CD4-positive, CD25-positive, alpha-beta regulatory T cell (primary cell): ENCODE measurements at places on chromosomes 7 and 10.

DNA sequence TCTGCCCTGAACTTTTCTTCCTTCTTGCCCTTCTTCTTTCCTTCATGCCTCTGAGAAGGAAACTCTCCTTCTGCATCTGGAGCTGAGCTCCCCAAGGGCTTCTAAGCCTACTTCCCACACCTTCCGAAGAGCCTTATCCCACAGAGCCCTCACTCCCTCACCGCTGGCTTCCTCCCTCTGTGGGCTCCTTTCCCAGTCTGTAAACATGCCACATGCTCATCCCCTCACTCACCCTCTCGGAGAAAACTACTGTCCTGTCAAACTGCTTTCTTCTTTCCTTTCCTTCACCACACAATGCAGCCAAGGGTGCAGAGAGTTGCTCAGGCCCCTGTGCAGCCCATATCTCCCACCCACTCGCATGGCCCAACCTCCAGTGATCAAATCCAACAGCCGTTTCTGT lies 18.1 kb downstream of the ANKRD16 start:
- DNase-seq = no peak

GRCh38 chr10:127405221-127405620 lies 143.9 kb upstream of the NPS start:
- no peak for DNase-seq

DNA sequence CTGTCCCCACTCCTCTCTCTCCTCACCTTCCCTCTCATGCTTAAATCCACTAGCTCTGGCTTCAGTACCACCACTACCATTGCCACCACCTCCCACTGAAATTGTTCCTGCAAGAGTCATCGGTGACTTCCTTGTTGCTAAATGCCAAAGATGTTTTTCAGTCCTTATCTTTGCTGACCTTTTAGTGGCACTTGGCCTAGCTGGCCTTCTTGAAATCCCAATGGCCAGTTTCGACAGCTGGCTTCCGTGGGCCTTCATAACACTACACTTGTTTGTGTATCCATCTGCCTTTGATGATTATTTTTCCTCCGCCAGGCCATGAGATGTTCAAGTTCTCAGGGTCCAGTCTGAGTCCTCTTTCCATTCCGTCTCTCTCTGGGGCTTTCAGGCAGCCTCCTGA lies 118.2 kb upstream of the NANOS1 start:
- DNase-seq = no peak

DNA sequence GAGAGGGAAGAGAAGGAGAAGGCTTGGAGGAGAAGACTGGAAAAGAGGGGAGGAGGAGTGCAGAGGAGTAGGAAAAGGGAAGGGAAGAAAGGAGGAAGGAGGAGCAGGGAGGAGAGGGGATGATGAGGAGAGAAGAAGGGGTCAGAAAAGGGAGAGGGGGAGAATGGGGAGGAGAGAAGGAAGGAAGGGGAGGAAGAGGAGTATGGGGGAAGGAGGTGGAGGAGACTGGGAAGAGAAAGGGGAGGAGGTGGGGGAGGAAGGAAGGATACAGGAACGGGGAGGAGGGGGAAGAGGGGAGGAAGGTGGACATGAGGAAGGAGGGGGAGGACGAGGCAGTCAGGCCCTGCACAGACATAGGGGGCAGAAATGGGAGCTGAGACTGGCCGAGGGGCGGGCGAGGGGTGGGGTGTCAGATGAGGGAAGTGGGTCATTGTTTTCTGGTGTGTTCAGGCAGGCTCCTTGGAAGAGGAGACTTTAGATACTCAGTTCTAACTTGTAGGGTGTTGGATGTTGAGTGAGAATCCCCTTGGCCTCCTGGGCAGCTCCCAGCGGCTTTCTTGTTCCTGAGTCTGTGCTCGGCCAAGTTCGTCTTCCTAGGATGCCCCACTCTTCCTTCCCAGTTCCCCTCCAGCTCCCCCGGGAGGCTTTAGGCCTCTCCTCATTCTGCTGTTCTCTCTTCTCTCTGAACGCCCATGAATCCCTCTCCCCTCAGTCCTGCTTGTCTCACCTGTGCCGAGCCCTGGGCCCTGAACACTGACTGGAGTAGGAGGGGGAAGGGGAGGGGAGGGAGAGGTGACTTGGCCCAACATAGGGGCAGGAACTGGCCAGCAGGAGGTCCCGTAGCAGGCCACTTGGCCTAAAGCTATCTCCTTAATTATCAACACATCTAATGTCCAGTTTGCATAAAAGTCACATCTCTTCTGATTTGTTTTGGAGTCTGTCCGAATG lies 12.8 kb upstream of the CRHR2 start:
- DNase-seq = no peak

- no peak for DNase-seq
Observed at GRCh38 chr7:112789453-112789816, 758 bp downstream of the TMEM168 start.

GRCh38 chr7:155804897-155805825 lies 7.1 kb downstream of the SHH start:
- peak; percentile 64 for DNase-seq

DNA sequence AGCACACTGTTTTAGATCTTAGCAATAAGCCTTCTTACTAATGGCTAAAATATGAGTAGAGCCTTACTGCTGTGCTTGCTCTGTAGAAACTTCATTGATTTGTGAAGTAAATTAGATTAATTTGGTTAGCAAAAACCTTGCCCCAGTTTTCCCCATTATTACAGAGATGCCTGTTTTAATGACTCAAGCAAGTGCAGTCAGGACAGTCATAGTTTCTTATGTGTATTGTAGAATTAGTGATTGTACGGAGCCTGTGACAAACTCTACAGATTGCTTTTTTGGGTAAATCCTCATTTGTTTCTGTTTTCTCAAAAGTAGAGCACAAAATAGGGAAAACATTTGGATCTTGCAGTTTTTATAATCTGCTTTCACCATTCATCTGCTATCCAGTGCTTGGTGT lies 7.0 kb downstream of the TAX1BP1 start:
- DNase-seq = no peak

DNA sequence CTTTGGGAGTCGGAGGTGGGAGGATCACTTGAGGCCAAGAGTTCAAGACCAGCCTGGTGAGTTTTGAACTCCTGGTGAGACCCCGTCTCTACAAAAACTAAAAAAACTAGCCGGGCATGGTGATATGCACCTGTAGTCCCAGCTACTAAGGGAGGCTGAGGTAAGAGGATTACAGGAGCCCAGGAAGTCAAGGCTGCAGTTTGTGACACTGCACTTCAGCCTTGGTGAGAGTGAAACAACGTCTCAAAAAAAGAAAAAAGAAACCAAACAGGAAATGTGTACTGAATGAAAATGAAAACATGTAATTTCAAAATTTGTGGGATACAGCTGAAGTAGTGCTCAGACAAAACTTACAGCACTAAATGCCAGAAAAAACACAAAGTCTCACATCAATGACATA lies 7.6 kb downstream of the ARHGAP12 start:
- DNase-seq = no peak

GRCh38 chr10:24035761-24036160 lies 173.2 kb upstream of the KIAA1217 start:
- no peak for DNase-seq

- no peak for DNase-seq
Observed at GRCh38 chr10:1244493-1244892, 188.3 kb downstream of the WDR37 start.

DNA sequence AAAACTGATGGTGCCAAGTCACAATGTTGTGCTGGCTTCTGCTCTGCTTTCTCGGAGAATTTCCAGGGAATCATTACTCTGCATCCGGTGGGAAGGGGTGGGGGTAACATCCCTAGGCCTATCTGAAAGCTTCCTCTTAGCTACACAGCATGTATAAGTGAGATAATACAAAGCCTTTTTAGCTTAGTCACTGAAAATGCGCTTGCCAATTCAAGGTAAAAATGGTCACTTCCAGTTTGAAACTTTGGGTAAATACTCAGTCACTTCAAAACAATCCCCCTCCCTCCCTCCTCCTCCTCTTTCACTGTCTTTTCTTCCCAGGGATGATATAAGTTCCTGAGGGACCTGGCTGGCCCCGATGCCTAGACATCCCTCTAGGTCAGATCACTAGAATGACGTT lies 57.3 kb upstream of the APBB1IP start:
- no peak for DNase-seq

GRCh38 chr7:134495546-134495945 lies 31.8 kb upstream of the AKR1B10 start:
- DNase-seq = no peak

- peak; percentile 38 for DNase-seq
Observed at GRCh38 chr10:91088300-91089140, 131.9 kb upstream of the PCGF5 start.

DNA sequence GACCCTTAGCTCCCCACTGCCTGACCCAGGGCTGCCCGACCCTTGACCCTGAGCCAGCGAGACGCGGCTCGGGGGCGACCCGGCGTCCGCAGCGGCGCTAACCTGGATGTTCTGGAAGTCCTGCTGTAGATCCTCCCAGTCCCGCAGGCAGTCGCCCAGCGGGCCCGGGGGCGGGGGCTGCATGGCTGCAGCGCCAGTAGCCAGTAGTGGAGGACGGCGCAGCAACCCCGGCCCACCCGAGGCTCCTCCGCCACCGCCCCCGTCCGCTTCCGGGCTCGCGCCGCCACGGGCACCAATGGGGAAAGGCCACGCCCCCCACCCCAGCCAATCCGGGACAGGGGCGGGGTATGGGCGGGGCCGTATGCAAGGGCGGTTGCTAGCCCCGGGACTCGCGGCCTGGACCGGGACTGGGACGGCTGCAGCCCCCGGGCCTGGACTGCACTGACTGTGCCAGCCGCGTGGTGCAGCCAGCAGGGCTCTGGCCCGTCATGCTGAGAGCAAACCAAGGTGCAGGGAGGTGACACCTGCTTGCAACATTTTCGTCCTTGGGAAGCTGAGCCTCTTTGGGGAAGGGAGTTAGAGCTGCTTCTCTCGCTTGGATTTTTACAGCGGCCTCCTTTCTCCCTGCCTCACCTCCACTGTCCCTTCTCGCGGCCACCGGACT lies at the start of gene TMEM120A:
TMEM120A (minus strand) TSS at position 208 of the 664 bp plus-strand sequence; CDS start at position 183, 25 bp downstream.
- DNase-seq = peak; percentile 93

DNA sequence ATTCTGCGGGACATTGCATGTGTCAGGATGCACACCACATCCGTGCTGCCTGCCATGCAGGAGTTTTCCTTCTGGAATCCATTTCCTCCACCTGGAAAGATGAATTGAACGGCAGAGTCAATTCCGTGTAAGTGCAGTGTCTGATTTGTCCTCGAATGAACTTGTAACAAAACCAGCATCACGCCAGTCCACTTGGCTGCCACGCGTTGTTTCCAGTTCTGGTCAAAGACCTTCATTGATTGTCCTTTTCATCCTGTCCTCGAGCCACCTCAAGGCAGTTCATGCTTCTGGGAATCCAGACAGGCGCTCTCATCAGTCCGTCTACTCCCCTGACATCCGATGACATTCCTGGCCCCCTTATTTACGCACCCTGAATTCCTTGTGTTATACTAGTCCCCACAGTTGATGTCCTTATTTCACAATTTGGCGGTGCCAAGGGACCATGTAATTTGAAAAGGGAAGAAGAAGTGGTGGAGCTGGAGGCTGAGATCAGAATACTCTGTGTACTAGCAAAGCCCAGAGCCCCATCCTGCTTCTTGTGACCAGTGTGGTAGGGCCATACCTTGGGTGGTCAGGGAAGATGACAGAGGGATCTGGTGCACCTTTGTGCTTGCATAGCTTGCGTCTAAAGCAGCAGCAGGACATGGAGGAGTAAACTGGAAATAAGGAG lies 502.2 kb downstream of the PLXNA4 start:
- DNase-seq = no peak

DNA sequence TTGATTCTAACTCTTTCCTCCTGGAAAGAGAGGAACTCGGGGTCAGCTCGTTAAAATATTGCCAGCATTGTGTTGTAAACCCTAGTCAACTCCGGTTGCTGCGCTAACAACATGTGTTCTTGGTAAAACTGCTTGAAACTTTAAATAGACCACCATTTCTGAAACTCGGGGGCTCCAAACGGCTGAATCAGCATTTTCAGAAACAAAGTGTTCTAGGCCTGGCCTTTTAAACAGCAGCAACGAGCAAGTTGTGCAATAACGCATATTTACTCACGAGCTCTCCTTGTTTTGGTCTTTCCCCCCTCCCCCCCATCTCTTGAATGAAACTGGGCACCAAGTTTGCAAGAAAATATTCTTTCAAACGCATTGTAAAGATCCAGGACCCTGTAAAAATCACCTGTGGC lies 9.2 kb upstream of the GRB10 start:
- DNase-seq = no peak

GRCh38 chr10:109664554-109664953 lies 258.8 kb downstream of the XPNPEP1 start:
- no peak for DNase-seq

DNA sequence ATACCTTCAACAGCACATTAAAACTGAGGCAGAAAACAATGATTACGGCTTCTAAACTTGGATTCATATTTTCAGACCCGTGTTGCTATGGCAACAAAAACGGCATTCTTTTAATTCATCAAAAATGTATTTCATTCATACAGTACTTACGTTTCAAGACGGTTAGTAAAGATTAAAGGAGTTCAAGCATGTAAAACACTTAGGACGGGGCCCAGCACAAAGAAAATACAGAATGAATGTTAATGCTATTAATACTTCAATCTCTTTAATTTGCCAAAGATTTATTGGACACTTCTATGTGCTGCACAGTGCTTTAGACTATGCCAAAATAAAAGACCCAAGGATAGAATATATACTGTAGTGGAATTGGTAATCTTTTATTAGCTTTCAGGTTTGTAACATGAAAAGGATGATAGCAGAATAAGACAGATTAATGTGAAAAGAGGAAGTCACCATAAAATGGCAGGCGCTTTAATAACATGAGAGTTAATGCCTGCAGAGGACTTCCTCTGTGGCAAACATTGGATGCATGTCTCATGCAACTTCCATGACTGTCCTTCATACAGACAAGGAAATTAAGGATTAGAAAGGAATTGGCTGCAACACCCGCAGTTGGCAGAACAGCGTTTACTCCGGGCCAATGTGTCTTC lies 201.6 kb upstream of the KLF6 start:
- DNase-seq = no peak

GRCh38 chr10:125559210-125559609 lies 123.8 kb downstream of the TEX36 start:
- DNase-seq = no peak

DNA sequence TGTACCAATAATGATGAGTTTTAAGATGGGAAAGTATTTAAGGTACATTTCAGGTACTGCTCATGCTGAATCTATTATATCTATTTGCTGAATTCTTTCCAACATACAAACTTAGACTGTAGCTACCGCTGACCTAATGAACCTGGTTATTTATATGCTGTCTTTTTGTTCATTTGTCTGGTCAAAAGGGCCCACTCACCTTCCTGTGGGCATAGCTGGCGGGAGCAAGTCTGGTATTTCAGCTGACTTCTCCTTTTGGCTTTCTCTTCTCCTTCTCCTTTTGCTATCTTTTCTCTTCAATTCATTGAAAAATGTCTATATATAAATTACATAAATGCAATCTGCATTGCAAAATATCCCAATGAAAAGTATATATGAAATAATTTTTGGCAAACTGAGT lies 9.5 kb downstream of the PLXDC2 start:
- DNase-seq = no peak

DNA sequence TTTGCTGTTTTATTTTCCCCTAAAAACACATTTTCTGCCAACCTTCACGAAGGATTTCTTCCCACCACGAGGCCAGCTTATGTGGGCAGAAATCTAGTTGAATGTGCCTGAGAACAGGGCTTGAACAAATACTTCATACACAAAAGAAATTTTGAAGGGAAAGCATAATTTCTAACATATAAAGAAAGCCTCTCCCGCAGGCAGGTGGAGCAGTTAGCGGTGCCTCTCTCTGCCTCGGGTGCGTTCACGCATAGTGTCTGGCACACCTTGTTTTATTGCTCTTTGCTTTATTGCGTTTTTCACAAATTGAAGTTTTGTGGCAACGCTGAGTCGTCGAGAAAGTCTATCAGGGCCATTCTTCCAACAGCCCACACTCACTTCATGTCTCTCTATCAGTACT lies 7.0 kb upstream of the CSGALNACT2 start:
- no peak for DNase-seq
